Mammary epithelial cell (primary cell): ENCODE measurements at places on chromosomes 16 and 17. TPM values are rescaled to one million over a fixed set of nuclear protein-coding genes. Genes with fewer than 3 reads are reported as not detected.
A peak's percentile ranks its signal among the peaks of the same experiment; 100 is the strongest.

SGCA gene
- not detected for polyA plus RNA-seq

DNA sequence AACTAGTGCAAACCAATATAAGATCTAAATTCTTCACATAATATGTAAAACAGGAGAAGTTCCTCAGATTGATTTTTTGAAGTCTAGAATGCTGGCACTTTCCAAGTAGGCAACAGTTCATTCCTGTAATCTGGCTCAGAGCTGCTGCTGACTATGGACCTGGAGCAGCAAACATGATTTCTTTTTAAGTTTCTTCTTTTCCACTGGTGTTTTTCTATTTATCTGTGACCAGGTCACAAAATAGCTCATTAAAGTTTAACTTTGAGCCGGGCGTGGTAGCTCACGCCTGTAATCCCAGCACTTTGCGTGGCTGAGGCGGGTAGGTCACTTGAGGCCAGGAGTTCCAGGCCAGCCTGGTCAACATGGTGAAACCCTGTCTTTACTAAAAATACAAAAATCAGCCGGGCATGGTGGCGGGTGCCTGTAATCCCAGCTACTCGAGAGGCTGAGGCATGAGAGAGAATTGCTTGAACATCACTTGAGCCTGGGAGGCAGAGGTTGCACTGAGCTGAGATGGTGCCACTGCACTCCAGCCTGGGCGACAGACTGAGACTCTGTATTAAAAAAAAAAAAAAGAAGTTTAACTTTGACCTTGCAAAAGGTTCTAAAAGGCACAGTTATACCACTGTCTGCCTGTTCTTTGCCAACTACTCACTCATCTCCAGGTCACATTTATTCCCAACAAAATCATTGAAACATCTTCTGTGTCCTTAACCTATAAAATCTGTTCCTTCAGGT lies 29.4 kb upstream of the SLC13A2 start:
- no peak for DNase-seq

CHST4 gene
- 0.85 TPM for polyA plus RNA-seq

DNA sequence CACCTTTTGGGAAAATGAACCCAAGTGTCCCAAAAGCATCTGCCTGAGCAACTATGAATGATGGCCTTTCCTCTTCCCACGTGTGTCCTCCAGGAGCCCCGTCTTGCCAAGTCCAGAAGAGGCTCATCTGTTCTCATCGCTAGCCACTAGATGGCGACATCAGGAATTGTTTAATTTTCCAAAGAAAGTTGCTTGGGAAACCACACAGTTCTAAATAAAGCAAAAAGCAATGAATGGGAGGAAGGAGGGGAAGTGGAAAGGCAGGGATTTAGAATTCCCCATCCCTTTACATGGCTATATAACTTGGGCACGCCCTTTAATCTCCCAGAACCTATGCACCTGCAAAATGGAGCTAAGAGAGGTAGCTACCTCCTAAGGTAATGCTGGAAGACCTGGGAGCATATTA lies 9.0 kb upstream of the CDH5 start:
- peak; percentile 74 for DNase-seq

PRSS36 gene
- polyA plus RNA-seq = 0.54 TPM

- no peak for DNase-seq
Observed at GRCh38 chr16:27935076-27935475, 128.4 kb downstream of the GSG1L start.

CTRL gene
- polyA plus RNA-seq = 0.46 TPM

GRCh38 chr17:8798846-8799569 lies at the start of gene MFSD6L:
Gene MFSD6L, minus strand, starts transcription at chr17:8799365. Its CDS starts 245 bp downstream, at chr17:8799120.
- peak; percentile 17 for DNase-seq

TPSG1 gene
- not detected for polyA plus RNA-seq

GRCh38 chr16:3950343-3951193 lies 70.1 kb upstream of the CREBBP start:
- peak; percentile 52 for DNase-seq

KRT33A gene
- polyA plus RNA-seq = not detected

DNA sequence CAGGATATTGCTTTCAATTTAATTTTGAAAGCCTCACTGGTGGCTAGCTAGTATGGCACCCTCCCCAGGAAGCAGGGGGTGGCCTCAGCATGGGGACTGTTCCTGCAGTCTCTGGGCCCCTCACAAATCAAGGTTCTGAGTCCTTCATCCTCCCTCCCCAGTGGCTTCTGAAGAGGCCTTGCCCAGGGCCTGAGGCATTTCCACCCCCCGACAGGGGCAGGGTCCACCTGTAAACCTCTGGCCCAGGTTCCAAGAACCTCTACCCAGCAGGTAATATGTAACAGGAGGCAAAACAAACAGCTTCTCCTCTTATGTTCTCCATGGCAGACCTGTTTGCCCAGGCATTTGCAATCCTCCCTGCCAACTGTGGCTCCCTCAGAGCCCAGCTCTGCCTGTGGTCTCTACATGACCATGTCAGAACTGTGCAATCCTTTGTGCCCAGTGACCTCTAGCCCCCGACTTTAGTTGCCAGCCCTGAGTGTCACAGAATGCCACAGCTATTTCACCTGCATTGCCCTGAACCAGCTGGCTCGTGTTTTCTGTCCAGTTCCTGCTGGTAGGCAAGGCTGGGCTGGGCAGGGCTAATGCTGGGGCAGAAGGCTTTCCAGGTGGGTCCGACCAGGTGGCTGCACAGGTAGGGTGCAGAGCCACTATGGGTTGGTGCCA lies 14.3 kb downstream of the ACSF2 start:
- no peak for DNase-seq

SRCIN1 gene
- 0.71 TPM for polyA plus RNA-seq

B3GNT9 gene
- polyA plus RNA-seq = 10.9 TPM

DNA sequence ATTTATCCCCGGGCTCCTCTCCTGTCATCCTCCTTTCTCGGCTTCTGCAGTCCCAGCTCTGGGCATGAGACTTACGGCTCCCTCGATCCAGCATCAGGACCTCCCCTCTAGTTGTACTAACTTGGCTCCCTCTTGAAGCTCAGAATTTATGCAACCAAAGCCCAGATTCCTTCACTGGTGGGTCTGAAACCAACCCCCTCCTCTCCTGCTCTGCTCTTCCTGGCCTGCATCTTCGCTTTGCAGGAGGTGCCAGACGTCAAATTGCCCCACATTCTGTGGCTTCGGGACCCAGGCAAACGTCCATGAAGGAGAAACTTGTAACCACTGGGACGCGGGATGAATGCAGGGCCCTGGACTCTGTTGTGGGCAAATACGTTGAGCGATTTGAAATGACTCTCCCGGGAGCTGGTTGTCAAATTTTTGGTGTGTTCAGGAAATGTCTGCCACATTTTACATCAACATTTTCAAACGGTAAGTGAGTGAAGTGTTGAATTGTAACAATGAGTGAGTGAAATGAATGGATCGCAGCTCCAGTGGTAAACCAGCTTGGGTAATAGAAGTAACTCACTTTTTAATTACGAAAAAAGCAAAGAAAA lies 29.3 kb upstream of the ELAC2 start:
- DNase-seq = no peak
